ENCODE measurements at places on chromosomes 2 and 18.

DNA sequence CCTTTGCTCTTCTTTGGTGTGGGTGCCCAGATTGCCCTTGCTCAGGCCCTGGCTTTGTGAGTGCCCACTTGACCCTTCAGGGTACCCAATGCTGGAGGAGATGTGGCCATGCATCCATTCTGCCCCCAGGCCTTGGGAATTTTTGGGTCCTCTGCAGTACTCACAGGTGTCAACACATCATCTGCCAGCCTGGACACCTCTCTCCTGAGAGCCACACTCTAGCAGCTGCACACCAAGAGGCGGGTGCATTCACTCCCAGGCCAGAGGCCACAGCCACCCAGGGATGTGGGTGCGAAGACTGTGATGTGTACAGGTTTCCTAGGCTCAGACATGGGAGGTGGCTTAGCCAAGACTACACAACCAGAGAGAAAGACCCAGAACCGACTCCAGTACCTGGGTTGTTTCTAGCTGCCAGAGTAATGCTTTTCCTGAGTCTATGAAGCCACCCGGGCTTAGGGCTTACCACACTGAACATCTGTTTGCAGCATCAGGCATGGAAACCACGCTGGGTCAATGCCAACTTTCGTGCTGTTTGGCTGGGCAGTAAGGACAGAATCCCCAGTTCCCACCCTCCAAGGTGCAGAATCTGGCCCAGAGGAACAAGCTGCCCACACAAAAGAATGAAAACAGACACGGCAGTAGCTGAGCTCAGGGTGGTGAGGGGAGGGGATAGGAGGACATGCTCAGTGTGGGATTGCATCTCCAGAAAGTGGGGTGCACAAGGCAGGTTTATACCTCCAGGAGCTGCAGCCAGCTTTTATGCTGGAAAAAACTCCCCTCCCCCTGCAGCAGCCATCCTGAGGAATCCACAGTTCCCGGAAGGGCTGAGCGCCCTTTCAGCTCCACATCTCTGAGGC lies 40.1 kb downstream of the KCNF1 start:
- DNase-seq: no peak

DNA sequence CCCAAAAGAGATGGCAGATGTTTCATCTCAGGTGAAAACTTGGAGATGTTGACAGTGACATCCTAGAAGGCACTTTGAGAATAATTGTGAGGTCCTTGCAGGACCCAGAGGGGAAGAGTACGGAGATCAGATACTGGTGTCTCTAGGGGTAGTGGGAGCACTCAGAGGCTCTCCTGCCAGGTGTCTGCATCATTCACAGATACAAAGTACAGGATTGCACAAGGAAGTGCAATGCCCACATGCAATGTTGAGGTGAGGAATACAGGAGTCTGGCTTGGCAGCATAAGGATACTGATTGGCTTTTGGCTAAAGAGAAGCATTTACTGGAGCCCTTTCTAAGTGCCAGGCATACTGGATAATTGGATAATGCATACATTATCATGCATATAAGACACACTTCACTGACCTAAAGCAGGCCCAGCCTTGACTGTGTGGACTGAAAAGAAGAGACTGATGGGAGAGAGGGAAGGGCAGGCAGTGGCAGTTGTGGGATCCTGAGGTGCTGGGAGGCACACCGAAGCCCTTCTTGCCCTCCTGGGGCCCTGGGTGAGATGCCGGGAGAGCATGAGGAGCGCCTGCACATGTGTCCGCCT lies 31.0 kb upstream of the NCKAP5 start:
- no peak for DNase-seq

- no peak for DNase-seq
Measured at GRCh38 chr2:62447411-62447810, 58.6 kb downstream of the TMEM17 start.

DNA sequence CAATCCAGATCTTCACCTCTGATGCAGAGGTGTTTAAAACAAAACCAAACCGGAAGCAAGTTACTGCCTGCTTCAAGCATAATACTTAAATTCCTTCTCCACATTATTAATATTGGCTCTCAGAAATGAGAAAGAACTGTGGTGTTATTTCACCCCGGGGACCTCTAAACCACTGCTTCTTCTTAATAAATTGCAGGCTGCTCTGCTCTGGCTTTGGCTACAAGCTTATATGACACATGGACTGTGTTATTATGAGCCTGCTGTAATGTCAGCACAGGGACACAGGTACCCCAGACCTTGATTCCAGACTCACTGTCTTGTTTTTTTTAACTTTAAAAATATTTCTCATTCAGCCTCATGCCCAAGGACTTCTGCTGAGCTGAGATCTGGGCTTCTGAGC lies 45.1 kb downstream of the ST6GAL2 start:
- DNase-seq: no peak

DNA sequence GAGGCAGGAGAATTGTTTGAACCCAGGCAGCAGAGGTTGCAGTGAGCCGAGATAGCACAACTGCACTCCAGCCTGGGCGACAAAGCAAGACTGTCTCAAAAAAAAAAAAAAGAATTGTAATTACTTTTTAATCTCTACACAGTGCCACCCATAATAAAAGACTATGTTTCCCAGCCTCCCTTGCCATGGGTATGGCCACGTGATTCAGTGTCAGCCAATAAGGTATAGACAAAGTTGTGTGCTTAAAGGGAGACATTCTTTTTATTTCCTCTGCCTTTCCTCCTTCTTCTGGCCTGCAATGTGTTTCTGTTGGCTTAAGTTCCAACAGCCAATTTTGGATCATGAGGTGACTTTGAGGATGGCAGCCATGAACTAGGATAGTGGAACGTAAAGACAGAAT lies 406.9 kb downstream of the LNPK start:
- no peak for DNase-seq

DNA sequence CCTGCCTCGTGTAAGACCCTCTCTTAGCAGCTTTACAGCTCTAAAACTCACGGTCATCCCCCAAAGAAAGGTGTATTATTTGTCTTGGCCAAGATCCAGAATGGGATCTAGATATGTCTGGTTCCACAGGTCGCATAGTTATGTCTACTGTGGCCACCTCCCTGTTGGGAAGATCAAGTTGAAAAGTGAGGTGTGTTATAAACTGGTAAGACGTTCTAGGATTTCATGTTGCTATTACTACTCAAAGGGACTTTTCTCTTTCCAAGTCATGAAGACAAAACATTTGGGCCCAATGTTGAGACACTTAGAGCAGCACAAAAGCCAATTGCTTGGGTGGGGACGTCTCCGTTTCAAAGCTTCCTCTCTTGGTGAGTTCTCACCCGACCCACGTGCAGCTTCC lies 766.0 kb downstream of the RNF144A start:
- DNase-seq: no peak

DNA sequence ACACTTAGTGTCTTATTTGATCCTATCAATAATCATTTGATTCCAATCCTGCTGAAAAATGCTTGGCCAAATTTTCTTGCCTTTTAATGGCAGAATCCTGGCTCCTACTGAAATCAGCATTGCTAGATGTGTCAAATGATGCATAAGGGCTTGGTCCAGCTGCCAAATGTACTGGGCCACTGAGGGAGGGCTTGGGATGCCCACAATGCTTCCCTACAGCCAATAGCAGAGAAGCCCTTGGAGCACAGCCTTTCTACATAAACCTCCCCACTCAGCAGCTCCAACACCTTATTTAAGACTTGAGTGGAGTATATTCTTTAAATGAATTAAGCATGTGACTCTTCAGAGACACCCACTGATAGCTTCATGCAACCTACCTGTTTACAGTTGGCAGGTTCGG lies 3.6 kb downstream of the ALK start:
- no peak for DNase-seq

- no peak for DNase-seq
Measured at GRCh38 chr2:186170693-186171092, 315.4 kb upstream of the ZC3H15 start.

DNA sequence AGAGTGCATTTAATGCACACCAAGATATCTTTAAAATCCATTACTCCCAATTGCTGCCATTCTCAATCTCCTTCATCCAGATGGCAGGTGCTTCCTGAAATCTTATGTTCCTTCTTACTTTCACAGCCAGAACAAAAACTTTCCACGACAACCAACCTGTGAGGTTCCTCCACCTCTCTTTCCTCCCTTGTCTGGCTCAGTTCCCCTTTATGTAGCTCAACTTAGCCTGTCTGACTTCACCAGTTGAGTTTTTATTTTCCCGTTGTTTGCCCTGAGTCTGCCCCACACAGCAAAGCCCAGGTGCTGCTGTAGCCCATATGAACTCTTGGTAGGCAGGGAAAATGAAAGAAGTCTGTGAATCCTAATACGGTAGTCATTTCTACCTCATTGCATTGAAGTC lies 112.5 kb downstream of the MREG start:
- DNase-seq: no peak

DNA sequence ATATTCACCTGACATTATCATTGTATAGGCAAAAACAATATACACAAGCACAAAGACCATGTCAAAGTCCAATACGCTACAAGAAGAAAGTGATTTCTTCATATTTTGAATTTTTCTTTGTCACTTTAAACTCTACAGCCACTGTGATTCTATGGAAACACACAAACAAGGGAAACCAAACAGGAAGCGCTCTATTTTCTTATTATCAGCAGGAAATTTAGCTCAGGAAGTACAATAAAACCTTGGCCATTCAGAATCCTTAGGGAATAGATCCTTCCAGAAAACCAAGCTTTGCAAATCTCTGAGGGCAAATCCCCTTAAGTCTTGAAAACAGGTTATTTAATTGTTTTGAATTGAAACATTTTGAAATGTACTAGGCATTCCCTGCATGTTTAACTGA lies 336.2 kb downstream of the EPHA4 start:
- no peak for DNase-seq

DNA sequence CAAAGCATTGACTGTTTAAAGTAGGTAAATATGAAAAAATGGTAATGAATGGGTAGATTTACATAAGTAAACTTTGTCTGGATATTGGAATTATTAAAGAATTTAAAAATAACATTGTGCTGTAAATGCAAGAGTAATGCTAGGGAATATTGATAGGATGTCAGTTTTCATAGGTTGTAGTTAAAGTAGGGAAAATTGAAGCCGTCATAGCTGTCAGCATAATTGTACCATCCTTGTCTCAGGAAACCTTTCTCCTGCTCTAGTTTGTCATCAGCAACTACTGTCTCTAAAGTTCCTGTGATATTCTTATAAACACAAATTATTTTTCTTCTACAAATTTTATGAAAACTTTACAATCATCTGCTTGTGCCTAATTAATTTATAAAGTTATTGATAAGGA lies 10.1 kb upstream of the SPAG16 start:
- DNase-seq: no peak

GRCh38 chr2:144441711-144442141 lies 78.2 kb downstream of the ZEB2 start:
- DNase-seq: no peak

DNA sequence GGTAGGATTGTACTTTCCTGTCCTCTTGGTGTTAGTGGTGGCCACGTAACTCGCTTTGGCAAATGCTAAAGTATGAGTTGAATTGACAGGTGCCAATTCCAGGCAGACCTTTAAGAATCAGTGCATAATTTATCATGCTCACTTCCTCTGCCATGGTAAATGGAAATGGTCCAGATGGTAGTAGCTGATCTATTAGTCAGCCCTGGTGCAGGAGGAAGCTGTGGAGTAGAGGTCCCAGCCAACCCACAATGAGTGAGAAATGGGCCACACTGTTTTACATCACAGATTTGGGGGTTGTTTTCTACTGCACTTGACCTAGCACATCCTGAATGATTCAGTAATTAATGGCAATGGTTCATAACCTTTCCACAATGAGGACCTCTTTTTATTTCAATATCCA lies 104.4 kb downstream of the RGPD3 start:
- DNase-seq: no peak

DNA sequence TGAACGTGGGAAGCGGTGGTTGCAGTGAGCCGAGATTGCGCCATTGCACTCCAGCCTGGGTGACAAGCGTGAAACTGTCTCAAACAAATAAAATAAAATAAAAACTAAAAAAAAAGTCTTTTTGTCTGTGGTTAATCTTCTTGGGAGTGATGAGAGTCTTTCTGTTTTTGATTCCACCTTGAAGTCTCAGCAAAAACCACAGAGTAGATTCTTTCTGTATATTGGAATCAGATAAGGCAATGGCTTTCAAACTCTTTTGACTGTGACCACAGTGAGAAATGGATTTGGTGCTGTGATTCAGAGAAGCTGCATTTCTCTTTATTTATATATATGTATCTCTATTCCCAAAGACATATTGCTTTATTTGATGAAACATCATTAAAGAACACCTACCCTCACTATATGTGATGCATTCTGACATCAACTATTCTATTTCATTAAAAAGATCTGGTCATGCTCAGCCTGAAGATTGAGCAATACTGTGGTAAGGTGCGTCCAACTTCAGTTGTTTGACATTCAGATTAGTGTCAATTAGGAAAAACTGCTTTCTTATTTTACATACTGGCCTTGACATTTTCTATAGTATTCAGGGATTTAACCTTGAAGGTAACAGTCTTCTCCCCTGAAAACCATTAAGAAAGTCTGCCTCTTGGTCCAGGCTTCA lies 15.6 kb downstream of the HRH4 start:
- no peak for DNase-seq

DNA sequence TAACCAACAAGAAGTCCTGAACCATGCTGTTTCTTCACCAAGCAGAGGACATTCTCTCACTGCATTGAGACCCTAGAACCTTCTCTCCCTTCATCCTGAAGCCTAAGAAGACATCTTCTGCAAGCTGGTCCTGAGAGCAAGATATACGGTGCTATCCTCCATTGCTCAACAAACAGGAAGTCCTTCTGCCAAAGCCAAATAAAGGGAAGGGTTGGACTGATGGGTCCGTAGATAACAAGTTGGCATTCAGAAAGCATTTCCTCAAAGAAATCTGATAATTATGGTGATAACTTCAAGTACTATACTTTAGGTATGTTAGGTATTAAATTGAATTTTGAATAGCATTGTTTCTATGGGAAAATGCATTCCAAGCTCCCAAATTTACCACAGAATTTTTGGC lies 23.3 kb downstream of the GRB14 start:
- no peak for DNase-seq

DNA sequence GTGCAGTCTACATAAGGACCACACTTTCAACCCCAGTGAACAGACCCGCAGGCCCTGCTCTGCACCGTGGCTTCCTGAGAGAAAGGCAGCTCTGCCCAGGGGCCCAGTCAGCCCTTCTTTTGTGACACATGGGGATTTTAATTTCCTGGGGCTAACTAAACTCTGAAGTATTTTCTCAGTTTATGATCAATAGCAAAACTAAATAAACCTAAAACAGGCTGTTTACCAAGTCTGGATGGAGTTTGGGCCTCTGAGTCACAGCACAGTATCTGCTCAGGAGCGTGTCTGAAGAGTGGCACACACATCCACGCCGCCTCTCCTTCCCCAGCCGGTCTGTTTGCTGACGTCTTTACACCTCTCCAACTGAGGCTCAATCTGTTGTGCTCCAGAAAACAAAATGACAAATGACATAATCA lies 72.3 kb downstream of the LDLRAD4 start:
- no peak for DNase-seq

- DNase-seq: no peak
Measured at GRCh38 chr2:84796798-84797197, 84.1 kb downstream of the TRABD2A start.

- DNase-seq: no peak
Measured at GRCh38 chr2:157261199-157261782, 3.8 kb downstream of the GALNT5 start.

- DNase-seq: no peak
Measured at GRCh38 chr2:130307850-130308249, 34.8 kb upstream of the IMP4 start.

Measured in memory B cell (primary cell).